Dermis microvascular lymphatic vessel endothelial cell (primary cell): ENCODE measurements at places on chromosomes 4 and X. TPM values are rescaled to one million over a fixed set of nuclear protein-coding genes. Genes with fewer than 3 reads are reported as not detected.

Gene ARHGEF38
- total RNA-seq: not detected in 2 replicates

- no peak for DNase-seq
These were observed 179.8 kb downstream of the SLIT2 start for GRCh38 chr4:20431543-20431951.

- DNase-seq: no peak
These were observed 26.2 kb upstream of the RHOH start for GRCh38 chr4:40170588-40170987.

Gene DMD
- 1.8 and 2.1 TPM in 2 replicates for total RNA-seq

DNA sequence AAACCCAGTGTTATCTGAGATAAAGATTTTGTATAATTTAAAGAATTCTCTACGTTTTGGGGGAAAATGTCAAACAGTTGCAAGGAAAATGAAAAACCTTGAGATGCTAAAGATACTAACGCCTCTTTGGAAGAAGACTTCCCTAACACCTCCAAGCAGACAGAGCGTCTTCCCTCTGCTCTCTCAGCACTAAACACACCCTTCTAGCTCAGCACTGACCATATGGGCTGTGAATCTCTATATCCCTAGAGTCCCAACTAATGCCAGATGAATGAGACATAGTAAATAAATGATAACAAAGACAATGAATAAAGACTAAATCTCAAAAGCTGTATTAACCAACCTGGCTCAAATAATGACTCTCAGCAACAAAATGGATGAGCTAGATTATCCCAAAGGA, 13.3 kb downstream of the FUNDC1 start:
- no peak for DNase-seq
